ENCODE measurements at places on chromosomes 2 and 18.

- H3K27me3 ChIP-seq, result no peaks in the 10 kb centered on the region
- no peak overlapping the region for H3K4me3 ChIP-seq
- H3K27ac ChIP-seq, result no peak overlapping the region
- no peaks in the 10 kb centered on the region for H3K36me3 ChIP-seq
- DNase-seq, result no peak
These were observed 128.0 kb upstream of the HNRNPA3 start for GRCh38 chr2:177084607-177085006.

DNA sequence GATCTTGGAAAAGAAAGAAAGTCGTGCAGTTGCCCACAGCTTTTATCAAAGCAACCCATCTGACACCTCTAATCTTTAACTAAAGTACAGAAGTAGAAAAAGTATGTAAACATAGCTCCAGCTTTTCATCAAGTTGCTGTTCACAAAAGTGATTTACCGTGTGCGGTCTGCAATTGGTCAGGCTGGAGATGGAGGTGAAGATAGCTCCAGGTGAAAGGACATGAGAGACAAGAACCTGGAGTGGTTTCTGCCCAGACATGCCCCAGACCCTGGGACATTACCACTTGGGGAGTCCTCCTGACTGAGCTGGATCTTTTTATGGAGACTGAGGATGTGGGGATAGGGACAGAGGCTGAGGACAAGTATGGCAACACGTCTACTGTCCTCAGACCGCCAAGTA is 82.7 kb downstream of the LAMA1 start:
- H3K27ac ChIP-seq, result no peak overlapping the region
- no peak overlapping the region for H3K4me3 ChIP-seq
- no peaks in the 10 kb centered on the region for H3K36me3 ChIP-seq
- H3K4me1 ChIP-seq, result no peaks in the 10 kb centered on the region

- H3K4me3 ChIP-seq, result no peak overlapping the region
- no peaks in the 10 kb centered on the region for H3K36me3 ChIP-seq
- H3K27ac ChIP-seq, result no peak overlapping the region
- H3K4me1 ChIP-seq, result no peaks in the 10 kb centered on the region
- H3K27me3 ChIP-seq, result no peaks in the 10 kb centered on the region
These were observed 1112.5 kb downstream of the CBLN2 start for GRCh38 chr18:71431689-71432088.

DNA sequence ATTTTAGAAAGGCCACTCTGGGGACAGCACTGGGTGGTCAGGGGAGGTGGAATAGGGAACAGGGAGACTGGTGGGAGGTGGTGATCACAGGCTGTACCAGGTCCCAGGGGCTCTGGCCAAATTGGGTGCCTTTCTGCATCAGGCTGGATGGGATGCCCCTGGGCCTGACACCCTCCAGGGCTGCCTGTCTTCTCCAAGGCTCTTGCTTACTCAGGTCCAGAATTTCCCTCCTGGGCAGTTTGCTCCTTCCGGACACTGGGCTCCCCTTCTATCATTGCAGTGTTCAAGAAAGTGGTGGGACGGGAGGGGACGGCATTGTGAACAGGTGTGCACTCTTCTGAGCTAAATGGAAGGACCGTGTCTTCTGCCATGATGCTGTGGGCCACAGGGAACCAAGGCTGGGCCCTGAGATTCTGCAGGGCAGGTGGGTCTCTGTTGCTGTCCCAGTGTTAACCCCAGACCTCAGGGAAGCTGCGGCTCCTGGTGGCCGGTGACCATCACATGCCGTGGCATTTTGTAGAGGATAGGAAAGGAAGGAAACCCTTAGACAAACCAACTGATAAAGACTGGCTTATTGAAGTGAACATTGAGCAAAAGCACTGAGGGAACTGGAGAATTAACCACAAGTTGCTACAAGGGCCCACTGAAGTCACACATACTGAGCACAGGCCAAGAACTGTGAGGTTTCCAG is 93.7 kb upstream of the HS6ST1 start:
- no peak overlapping the region for H3K27ac ChIP-seq
- H3K4me3 ChIP-seq, result no peak overlapping the region
- no peak for DNase-seq
- H3K36me3 ChIP-seq, result no peaks in the 10 kb centered on the region
- H3K4me1 ChIP-seq, result no peaks in the 10 kb centered on the region
- no peaks in the 10 kb centered on the region for H3K27me3 ChIP-seq

GRCh38 chr2:180604077-180604476 is 376.3 kb upstream of the UBE2E3 start:
- H3K36me3 ChIP-seq, result no peaks in the 10 kb centered on the region
- DNase-seq, result no peak
- H3K27ac ChIP-seq, result no peak overlapping the region
- no peaks in the 10 kb centered on the region for H3K4me1 ChIP-seq

- H3K27me3 ChIP-seq, result no peaks in the 10 kb centered on the region
- no peak overlapping the region for H3K4me3 ChIP-seq
- H3K27ac ChIP-seq, result no peak overlapping the region
- no peaks in the 10 kb centered on the region for H3K4me1 ChIP-seq
These were observed 1.7 kb downstream of the KYNU start for GRCh38 chr2:142879151-142879550.

DNA sequence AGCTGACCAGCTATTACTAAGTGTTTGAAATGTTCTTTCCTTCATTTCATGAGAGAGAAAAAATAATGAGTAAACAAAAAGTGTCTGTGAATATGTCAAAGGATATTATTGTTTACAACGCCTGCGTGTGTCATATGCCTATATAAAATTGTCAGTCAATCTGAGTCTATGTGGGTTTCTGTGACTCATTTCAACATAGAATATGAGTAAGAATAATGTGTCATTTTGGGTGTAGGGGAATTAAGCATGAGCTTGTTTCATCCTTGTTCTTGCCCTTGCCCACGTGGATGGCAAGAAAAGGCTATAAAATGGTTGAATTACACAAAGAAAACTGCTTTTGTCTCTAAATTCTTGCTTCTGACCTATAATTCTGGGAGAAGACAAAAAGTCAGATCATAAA is 466.0 kb downstream of the PTH2R start:
- no peaks in the 10 kb centered on the region for H3K36me3 ChIP-seq
- no peak overlapping the region for H3K27ac ChIP-seq
- no peaks in the 10 kb centered on the region for H3K4me1 ChIP-seq
- no peak overlapping the region for H3K4me3 ChIP-seq
- H3K27me3 ChIP-seq, result no peaks in the 10 kb centered on the region
- no peak for DNase-seq

GRCh38 chr2:39118786-39119499 is 1.9 kb downstream of the SOS1 start:
- DNase-seq, result no peak
- peaks cover 6% of the 10 kb centered on the region for H3K36me3 ChIP-seq
- H3K27me3 ChIP-seq, result no peaks in the 10 kb centered on the region
- H3K27ac ChIP-seq, result peak overlapping the region; percentile 90
- H3K4me3 ChIP-seq, result peak overlapping the region; percentile 94

DNA sequence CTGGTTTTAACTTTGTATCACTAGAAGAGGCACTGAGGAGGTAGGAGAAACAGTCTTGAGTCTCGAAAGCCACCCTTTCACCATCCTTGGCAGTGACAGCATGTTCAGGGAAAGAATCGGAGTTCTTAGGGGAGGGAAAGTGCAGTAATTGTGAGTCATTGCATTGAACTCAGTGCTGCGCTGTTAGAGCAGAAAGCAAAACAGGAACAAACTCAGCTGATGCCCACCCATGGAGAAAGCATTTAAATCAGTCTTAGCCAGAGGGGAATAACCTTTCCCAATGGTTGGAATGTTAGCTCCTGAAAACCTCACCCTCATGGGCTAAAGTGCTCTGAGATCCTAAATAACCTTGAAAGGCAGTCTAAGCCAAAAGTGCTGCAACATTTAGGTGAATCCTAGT is 845.6 kb upstream of the CNTNAP5 start:
- H3K27me3 ChIP-seq, result no peaks in the 10 kb centered on the region
- H3K4me3 ChIP-seq, result no peak overlapping the region
- H3K27ac ChIP-seq, result no peak overlapping the region
- H3K4me1 ChIP-seq, result no peaks in the 10 kb centered on the region

GRCh38 chr18:37483221-37483971 is 82.2 kb downstream of the CELF4 start:
- H3K4me3 ChIP-seq, result no peak overlapping the region
- H3K27ac ChIP-seq, result no peak overlapping the region
- peaks cover 38% of the 10 kb centered on the region for H3K27me3 ChIP-seq
- no peaks in the 10 kb centered on the region for H3K36me3 ChIP-seq
- DNase-seq, result no peak

GRCh38 chr2:218883491-218884490 is 3.1 kb downstream of the WNT10A start:
- H3K4me3 ChIP-seq, result peak overlapping the region; percentile 80
- H3K36me3 ChIP-seq, result no peaks in the 10 kb centered on the region
- peak; percentile 63 for DNase-seq
- peak overlapping the region; percentile 89 for H3K27ac ChIP-seq
- peaks cover 48% of the 10 kb centered on the region for H3K4me1 ChIP-seq
- H3K27me3 ChIP-seq, result peaks cover 2% of the 10 kb centered on the region

- no peaks in the 10 kb centered on the region for H3K4me1 ChIP-seq
- no peaks in the 10 kb centered on the region for H3K27me3 ChIP-seq
- H3K27ac ChIP-seq, result no peak overlapping the region
- H3K4me3 ChIP-seq, result no peak overlapping the region
These were observed 140.5 kb downstream of the TSN start for GRCh38 chr2:121895723-121896571.

DNA sequence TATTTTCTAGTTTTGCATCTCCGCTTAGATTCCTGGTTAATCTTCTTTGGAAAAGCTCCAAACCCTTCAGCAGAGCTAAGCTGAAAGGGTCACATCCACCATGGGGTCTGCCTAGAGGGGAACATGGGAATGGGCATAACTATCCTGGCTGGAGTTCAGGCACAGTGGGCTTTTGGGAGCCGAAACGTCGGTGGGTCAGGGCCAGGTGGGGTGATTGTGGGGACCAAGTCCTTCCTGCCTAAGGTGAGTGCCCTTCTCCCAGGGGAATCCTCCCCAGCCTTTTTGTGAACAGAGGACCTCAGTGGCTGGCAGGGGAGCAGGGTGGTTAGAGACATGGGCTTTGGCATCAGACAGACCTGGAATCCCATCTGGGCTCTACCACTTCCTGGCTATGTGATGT is 60.3 kb downstream of the CELF4 start:
- H3K4me1 ChIP-seq, result no peaks in the 10 kb centered on the region
- H3K27me3 ChIP-seq, result peaks cover 5% of the 10 kb centered on the region
- no peak overlapping the region for H3K27ac ChIP-seq

DNA sequence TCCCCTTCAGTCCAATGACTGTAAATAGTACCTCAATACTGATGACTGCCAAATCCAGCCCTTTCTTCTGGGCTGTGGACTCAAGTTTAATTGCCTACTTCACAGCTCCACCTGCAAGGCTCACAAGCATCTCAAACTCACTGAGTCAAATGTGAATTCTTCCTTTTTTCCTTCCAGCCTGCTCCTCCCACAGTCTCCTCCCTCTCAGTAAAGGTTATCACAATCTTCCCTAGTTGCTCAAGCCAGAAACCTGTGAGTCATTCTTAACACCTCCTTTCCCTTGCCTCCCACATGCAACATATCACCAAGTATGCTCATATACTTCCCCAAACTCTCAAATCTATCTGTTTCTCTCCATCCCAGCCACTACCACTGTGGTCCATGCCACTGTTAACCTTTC is 3.7 kb upstream of the MFSD6 start:
- H3K4me3 ChIP-seq, result no peak overlapping the region
- DNase-seq, result no peak
- H3K4me1 ChIP-seq, result peaks cover 5% of the 10 kb centered on the region
- no peaks in the 10 kb centered on the region for H3K27me3 ChIP-seq

DNA sequence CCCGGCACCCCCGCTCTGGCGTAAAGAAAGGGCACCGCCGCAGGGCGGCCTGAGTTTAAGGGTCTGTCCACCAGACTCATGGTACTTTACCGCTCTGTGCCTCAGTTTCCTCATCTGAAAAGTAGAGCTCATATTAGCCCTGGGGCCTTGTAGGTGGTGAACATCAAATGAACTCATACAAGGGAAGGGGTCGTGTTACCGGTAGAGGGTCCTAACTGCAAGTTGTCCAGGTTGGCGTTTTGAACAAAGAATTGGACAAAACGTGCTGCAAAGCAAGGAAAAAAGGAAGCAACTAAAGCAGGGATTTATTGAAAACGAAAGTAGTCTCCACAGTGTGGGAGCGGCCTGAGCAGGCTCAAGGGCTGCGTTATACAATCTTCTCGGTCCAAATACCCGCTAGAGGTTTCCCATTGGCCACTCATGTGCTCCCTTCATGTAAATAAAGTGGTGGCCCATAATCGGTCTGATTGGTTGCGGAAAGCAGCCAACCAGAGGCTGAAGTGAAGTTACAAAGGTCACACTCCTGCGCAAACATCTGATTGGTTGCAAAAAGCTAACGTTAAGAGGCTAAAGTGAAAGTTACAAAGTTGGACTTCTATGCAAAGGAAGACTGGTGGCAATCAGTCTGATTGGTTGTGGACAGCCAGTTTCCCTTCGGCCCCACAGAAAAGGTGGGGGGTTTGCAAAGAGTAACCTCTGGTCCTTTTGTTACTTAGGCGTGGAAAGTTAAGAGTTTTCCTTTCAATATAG is 80.7 kb upstream of the LDLRAD4 start:
- H3K36me3 ChIP-seq, result no peaks in the 10 kb centered on the region
- DNase-seq, result peak; percentile 73
- no peaks in the 10 kb centered on the region for H3K27me3 ChIP-seq
- peak overlapping the region; percentile 99 for H3K27ac ChIP-seq

- H3K36me3 ChIP-seq, result no peaks in the 10 kb centered on the region
- no peaks in the 10 kb centered on the region for H3K4me1 ChIP-seq
- DNase-seq, result no peak
- no peaks in the 10 kb centered on the region for H3K27me3 ChIP-seq
- no peak overlapping the region for H3K4me3 ChIP-seq
These were observed 1037.7 kb upstream of the SLC39A10 start for GRCh38 chr2:194619366-194619765.

DNA sequence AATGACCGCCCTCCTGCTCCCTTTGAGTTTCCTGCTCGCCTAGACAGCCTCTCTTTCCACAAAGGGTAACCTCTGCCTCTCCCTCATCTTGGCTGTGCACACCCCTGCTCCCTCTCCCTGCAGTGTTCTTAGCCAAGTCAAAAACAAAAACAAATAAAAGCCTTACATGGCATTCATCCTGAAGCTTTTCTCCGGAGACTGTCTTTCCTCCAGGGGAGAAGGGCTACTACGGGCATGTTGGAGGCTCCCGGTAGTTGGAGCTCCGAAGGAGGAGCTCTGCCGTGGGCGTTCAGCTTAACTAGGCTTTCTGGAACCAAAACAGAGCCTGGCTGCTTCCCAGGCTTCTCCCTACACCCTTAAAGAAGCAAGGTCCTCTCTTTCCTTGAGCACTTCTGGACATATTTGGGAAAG is 104.2 kb downstream of the TPGS2 start:
- H3K27me3 ChIP-seq, result no peaks in the 10 kb centered on the region
- H3K36me3 ChIP-seq, result no peaks in the 10 kb centered on the region
- no peaks in the 10 kb centered on the region for H3K4me1 ChIP-seq
- H3K27ac ChIP-seq, result no peak overlapping the region
- no peak overlapping the region for H3K4me3 ChIP-seq

DNA sequence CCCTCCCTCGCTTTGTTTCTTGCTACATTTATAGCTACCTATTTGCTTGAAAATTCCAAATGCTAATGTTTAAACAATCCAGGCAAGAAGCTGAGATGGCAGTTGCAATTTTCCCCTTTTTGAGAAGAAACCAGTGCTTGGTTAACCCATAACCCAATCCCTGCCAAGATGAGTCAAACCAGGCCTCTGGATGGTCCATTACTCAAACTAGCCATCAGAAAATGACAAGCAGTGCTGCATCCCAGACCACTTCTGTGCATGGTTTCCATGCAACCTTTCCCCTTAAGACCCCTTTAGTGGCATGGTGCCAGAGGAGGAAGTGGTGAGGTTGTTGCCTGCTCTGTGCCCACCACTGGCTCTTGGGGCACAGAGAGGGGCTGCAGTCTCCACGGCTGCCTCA is 131.2 kb upstream of the RMP24 start:
- peaks cover 24% of the 10 kb centered on the region for H3K27me3 ChIP-seq
- H3K27ac ChIP-seq, result no peak overlapping the region
